GM23248 (cell line): ENCODE measurements at places on chromosomes 3 and 15. TPM values are rescaled to one million over a fixed set of nuclear protein-coding genes. Genes with fewer than 3 reads are reported as not detected.

DNA sequence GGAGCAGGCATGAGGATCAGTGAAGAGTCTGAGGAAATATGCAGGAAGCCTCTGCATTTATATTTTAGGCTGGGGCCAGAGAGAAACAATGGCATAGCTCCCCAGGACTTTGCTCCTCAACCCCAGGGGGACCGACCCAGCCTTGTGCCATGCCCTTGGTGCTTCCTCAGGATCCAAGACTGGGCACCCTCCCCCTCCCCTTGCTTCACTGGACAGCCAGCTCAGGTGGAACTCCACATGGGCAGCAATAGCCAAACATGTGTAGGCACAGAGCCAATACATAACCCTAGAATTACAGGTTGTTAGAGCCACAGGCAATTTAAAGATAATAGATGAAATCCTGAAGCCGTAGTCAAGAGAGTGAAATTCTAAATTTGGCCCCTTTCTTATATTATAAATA, 73.0 kb upstream of the ETV5 start:
- DNase-seq, result no peak

DNA sequence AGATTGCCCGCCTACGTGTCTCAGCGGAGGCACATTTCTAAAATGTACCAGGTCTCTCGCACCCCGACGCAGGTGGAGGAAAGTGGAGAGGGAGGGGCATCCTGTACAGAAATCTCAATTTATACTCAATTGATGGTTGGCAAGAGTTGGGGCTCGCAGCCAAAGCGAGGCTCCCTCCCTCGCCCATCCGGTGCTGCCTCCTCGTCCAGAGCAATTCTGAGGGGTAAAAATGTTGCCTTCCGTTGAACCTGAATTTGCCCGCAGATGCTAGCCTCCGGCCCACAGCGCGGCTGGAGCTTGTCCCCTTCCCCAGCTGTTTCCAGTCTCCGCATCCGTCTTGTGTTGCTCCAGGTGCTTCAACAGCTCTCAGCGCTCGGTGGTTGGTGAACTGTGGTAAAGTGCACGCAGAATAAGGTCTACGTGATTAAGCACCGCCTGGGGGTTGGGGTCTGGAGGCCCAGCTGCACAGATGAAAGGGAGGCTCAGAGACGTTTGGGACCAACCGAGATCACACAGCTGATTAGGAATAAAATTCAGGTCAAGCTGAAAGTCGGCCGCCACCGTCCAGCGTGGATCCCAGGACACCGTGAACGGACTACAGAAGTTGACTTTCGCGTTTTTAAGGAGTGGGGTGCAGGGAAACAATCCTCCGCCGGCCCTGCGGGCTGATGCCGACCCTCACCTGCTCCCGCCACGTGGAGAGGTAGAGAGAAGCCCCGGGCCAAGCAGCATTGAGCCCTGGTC, 846 bp upstream of the POLG start:
- DNase-seq, result no peak

- DNase-seq, result peak; percentile 84
These were observed 738.4 kb upstream of the ALCAM start for GRCh38 chr3:104628185-104628789.

DNA sequence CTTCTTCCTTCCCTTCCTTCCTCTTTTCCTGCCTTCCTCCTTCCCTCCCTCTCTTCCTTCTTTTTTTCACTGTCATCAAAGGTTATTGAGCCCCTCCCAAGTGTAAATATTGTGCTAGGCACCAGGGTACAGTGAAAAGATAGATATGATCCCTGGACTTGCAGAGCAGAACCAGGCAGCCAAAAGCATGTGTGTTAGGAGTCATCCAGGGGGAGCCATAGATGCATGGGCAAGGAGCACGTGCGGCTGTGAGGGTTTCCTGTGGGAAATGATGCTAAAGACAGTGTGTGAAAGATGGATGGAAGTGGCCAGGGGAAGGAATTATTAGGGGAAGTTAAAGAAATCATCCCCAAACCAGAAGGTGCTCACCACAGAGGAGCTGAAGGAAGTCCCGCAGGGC, 65.2 kb downstream of the NR2F2 start:
- no peak for DNase-seq

The RGMA gene
- total RNA-seq, result 0.76 and 2.0 TPM in 2 replicates

The IMPG2 gene
- total RNA-seq, result 0.11 TPM in 1 of 2 replicates, not detected in the other
